ENCODE measurements at places on chromosomes 3 and 15. TPM values are rescaled to one million over a fixed set of nuclear protein-coding genes. Genes with fewer than 3 reads are reported as not detected.

The SOX2 gene
- total RNA-seq = 3.1 TPM

- peaks cover 13% of the 10 kb centered on the region for H3K36me3 ChIP-seq
- H3K4me1 ChIP-seq = peaks cover 8% of the 10 kb centered on the region
- no peak overlapping the region for H3K4me3 ChIP-seq
- H3K27ac ChIP-seq = no peak overlapping the region
Observed at GRCh38 chr15:73240866-73241499, 127.8 kb downstream of the HCN4 start.

The TTLL13 gene
- not detected for total RNA-seq

DNA sequence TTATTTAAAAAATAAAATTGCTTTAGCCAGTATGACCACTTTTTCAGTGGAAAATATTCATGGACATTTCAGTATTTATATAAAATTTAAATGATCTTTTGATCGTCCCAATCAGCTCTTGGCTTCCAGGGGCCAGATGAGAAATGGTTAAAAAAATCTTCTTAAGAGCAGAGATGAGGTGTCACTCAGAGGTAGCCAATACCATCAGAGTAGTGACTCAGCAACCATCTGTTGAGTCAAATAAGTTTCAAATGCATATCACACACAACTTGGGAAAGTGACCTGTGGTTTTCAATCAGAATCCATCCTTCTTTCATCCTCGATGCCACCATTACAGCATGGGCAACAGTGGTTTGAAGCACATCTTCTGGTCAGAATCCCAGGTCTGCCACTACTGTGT is 958.8 kb upstream of the NR2F2 start:
- no peaks in the 10 kb centered on the region for H3K36me3 ChIP-seq
- no peak overlapping the region for H3K27ac ChIP-seq
- H3K4me1 ChIP-seq = no peaks in the 10 kb centered on the region
- DNase-seq = no peak

DNA sequence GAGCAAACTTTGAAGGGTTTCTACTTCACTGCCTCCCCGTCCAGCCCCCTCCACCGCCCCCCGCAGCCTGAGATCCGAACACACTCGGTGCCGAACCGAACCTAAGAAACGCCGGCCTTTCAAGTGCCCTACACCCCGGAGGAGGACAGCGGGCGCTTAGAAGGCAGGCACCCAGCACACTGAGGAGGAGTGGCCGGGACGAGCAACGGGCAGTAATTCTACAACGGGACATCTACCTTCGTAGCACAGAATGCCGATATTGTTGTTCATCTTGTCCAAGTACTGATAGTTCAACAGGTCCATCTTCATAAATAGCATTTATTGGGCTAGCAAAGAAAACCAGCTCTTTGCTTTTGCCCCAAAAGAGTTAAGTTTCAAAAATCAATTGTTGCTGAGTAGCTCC is 513 bp downstream of the VGLL4 start:
- H3K36me3 ChIP-seq = no peaks in the 10 kb centered on the region
- H3K4me3 ChIP-seq = peak overlapping the region; percentile 57
- peaks cover 39% of the 10 kb centered on the region for H3K4me1 ChIP-seq
- peak overlapping the region; percentile 92 for H3K27ac ChIP-seq
- H3K27me3 ChIP-seq = no peaks in the 10 kb centered on the region

- peaks cover 15% of the 10 kb centered on the region for H3K4me1 ChIP-seq
- H3K4me3 ChIP-seq = no peak overlapping the region
- no peaks in the 10 kb centered on the region for H3K36me3 ChIP-seq
- H3K27ac ChIP-seq = peak overlapping the region; percentile 20
- no peaks in the 10 kb centered on the region for H3K27me3 ChIP-seq
Observed at GRCh38 chr3:42852441-42852840, 23.2 kb downstream of the CYP8B1 start.

DNA sequence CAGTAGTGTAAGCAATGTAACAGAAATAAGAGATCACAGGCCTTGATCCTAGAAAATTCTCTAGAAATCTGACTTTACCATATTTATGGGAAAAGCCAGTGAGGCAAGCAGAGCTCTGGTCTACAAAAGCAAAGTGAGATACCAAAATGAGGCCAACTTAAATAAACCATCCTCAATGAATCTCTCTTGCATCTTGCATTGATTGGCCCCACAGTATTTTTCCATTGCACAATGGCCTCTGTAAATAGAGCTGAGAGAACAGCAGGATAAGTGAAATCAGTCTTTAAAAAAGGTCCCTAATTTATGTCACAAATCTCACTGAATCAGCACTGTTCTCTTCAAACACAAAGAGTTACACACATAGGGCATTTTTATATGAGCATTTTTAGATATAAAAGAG is 8.9 kb downstream of the CFAP20DC start:
- no peak for DNase-seq
- no peaks in the 10 kb centered on the region for H3K36me3 ChIP-seq
- no peaks in the 10 kb centered on the region for H3K27me3 ChIP-seq
- no peaks in the 10 kb centered on the region for H3K4me1 ChIP-seq
- no peak overlapping the region for H3K4me3 ChIP-seq

GRCh38 chr15:79849789-79850188 is 47.0 kb downstream of the MTHFS start:
- no peak overlapping the region for H3K27ac ChIP-seq
- no peak overlapping the region for H3K4me3 ChIP-seq
- no peak for DNase-seq
- no peaks in the 10 kb centered on the region for H3K27me3 ChIP-seq
- no peaks in the 10 kb centered on the region for H3K4me1 ChIP-seq

DNA sequence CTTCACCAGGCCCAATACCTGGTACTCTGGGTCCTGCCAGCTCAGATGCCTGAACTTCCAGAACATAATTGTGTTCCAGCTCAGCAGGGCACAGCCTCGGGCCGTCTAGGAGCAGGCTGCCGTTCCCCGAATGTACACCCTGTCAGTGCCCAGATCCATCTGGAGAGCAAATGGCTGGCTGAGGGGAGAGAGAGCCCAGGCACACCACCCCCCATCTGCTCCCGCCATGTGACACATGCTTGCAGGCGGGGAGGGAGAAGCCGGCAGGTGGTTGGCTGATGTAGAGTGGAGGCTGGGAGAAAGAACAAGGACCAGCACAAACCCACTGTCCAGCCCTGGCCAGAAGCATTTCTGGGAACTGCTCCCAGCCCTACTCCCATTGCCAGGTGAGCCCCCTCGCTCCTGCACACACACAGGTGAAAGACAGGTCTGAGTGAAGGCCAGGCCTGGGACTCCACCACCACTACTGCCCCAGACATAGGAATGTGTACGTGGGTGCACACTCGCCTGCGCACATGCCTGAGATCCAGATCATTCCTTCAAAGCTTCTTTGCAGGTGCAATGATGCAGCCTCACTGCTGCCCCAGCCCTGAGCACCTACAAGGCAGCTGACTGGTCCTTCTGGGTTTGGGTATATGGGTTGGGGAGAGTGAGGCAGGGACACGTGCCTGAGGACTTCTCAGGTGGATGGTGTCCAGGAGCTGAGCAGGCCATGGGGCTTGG is 53.5 kb downstream of the SEMA5B start:
- peak overlapping the region; percentile 65 for H3K27ac ChIP-seq
- no peaks in the 10 kb centered on the region for H3K27me3 ChIP-seq
- peaks cover 49% of the 10 kb centered on the region for H3K4me1 ChIP-seq
- H3K4me3 ChIP-seq = no peak overlapping the region
- no peaks in the 10 kb centered on the region for H3K36me3 ChIP-seq

DNA sequence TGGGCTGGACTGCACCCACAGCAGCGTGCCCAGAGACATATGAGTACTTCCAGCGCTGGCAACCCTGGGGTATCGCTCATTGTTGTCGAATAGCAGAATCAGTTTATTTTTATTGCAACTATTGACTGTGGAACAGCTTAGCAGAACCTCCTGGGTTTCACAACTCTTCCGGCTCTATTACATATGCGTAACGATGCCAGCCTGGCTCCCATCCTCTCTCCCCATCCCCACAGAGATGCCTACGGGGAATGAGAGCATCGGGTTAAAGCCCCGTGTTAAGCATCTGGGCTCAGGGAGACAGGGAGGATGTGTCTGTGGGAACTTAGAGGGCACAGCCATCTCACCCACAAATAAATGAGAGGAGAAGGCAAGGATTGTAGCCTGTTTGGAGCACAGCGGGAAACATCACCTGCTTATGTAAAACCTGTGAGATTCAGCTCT is 76.6 kb upstream of the DLG1 start:
- H3K4me1 ChIP-seq = no peaks in the 10 kb centered on the region
- no peaks in the 10 kb centered on the region for H3K36me3 ChIP-seq
- H3K27ac ChIP-seq = no peak overlapping the region
- no peaks in the 10 kb centered on the region for H3K27me3 ChIP-seq
- H3K4me3 ChIP-seq = no peak overlapping the region
